Astrocyte (in vitro differentiated cells and primary cell): ENCODE measurements at places on chromosomes 12 and 14. TPM values are rescaled to one million over a fixed set of nuclear protein-coding genes. Genes with fewer than 3 reads are reported as not detected.
A peak's percentile ranks its signal among the peaks of the same experiment; 100 is the strongest.

- peak; percentile 31 for DNase-seq
Observed at GRCh38 chr12:90622431-90622830, 332.5 kb downstream of the CCER1 start.

DNA sequence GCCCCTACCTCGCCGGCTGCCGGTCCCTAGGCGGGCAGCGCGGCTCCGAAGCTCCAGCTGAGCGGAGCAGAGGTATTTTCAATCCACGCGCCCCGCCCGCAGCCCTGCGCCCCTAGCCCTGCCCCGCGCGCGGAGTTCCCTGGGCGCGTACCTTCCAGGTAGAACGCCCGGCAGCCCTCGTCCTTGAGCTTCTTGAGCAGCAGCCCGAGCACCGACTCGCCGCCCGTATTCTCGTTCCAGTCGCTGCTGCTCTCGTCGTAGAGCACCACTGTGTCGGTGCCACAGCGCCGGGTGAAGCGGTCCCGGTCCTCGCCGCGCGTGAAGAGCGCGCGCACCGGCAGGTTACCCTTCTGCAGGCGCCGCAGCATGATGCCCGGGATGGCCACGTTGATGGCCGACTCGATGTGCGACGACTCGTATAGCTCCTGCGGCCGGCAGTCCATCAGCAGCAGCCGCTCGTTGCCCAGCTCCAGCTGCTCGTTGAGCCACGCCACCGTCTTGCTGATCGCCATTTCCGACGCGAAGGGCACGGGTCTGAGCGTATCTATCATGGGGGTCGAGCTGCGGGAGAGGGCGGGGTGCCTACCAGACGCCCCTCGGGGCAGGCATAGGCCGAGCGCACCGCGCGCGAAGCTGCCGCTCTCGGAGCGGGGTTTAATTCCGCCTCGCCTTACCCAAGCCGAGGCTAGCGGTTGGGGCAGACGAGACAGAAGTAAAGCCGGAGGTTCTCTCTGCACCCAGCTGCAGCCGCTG is 636 bp downstream of the DUSP6 start:
- peak; percentile 39 for DNase-seq

GRCh38 chr14:72801381-72801812 is 92.5 kb downstream of the DPF3 start:
- DNase-seq = peak; percentile 99

DNA sequence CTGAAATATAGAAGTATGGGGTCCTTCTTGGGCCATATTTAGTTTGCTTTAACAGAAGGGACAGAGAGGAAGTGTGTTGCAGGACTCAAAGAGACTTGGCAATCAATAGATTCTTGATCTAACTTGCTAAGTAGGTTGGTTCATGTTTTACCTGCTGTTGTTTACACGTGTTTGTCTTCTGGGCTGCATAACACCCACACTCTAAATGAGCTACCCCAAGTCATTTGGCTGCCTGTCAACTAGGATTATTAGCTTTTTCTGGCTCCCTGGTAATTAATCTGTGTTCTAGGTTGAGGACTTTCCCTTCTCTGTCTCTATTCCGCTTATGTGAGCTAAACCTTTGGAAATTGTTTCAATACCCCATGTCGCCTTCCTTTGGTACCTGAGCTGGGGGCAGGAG is 10.1 kb upstream of the TBPL2 start:
- DNase-seq = no peak

GRCh38 chr12:110039085-110039807 is 9.1 kb downstream of the C12orf76 start:
- DNase-seq = peak; percentile 94

DNA sequence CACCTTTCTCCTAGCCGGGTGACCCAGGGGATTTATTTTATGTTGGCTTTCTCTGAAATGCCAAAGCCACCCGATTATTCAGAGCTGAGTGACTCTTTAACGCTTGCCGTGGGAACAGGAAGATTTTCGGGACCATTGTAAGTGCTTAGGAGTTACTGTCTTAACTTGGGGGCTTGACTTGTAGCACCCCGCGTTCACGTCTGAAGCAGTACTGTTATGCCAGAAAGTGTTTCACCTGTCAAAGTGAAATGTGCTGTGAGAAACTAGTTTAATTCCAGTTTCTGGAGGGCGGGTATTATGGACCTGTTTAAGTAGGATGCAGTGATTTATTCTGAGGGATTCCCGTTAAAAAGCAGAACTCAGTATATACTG is 218 bp downstream of the LYSET start:
- no peak for DNase-seq

GRCh38 chr14:53470351-53471043 is 317.4 kb upstream of the DDHD1 start:
- DNase-seq = peak; percentile 49

- DNase-seq = no peak
Observed at GRCh38 chr14:73695997-73696396, 18.2 kb downstream of the PNMA1 start.

DNA sequence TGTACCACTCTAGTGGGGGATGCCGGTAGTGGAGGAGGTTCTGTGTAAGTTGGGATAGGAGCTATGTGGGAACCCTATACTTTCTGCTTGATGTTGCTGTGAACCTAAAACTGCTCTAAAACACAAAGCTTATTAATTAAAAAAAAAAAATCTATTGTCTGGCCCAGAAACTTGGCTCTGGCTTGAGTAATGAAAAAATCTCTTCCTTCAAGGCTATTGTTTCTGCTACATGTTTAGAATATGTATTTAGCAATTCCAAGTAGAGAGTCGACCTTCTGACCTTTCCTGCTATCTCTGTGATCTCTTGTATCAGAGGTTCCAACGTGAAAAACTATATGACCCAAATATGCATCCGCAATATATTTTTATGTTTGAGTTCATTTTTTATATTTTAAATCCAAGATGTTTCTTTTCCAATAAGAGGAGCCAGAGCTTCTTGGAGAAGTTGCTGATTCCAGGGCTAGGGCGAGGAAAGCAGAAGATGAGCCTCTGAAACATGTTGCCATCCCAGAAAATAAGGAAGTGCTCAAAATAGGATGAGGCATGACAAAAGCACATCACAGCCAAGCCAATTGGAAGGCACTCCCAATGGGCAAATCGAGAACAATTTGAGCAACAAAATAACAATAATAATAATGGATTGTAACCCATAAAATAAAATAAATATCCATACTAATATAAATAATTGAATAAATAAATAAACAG is 184.6 kb upstream of the TMEM260 start:
- DNase-seq = no peak

DNA sequence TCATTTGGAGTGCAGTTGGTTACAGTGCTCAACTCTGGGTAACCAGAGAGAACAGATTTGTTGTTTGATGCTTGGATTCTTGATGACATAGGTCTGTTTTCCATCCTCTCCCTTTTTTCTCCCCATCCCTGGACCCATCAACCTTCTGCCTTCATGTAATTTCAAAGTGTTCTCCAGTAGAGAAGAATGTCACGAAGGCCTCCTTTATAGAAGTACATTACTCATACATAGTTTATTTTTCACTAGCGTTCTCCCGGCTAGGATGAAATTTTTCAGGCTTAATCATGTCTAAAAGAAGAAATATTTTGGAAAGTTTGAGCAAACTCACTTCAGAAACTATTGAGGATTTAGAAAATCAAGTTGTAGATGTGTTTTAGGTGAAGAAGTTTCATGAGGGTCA is 20.9 kb upstream of the APPL2 start:
- peak; percentile 88 for DNase-seq

GRCh38 chr14:44081146-44081545 is 425.9 kb downstream of the FSCB start:
- DNase-seq = no peak

DNA sequence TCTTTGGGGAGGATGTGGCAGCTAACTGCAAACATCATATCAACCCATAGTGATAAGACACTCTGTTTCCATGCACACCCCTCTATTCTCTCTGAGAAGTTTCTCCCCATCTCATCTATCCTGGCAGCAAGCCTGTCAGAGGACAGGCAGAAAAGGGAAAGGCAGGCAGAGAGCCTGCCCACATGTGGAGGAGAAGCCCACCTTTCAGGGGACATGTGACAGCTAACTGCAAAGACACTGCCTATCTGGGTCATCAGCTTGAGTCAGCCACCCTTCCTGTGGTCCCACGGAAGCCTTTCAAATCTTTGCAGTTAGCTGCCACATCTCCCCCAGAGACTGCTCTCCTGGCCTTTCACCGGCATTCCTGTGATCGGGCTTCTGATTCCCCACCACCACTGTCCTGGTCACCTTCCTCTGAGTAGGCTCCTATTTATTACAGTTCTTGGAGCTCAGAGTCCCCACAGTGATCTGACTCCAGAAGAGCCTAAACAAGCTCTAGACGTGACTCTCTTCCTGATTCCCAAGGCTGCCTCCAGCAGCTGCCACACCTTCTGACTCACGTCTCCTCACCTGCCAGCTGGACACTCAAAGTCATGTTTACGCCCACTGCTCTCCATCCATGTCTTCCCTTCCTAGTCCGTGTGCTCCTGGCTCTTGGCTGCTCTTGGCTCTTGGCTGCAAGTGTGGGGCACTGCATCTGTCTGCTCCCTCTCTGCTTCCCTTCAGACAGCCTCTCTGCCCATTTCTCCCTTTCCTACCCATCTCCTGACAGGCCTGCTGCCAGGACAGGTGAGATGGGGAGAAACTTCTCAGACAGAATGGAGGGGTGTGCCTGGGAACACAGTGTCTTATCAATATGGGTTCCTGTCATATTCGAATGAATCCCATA is 7.5 kb upstream of the KRT1 start:
- no peak for DNase-seq

GRCh38 chr12:13069380-13069779 is 25.2 kb downstream of the FAM234B start:
- no peak for DNase-seq

DNA sequence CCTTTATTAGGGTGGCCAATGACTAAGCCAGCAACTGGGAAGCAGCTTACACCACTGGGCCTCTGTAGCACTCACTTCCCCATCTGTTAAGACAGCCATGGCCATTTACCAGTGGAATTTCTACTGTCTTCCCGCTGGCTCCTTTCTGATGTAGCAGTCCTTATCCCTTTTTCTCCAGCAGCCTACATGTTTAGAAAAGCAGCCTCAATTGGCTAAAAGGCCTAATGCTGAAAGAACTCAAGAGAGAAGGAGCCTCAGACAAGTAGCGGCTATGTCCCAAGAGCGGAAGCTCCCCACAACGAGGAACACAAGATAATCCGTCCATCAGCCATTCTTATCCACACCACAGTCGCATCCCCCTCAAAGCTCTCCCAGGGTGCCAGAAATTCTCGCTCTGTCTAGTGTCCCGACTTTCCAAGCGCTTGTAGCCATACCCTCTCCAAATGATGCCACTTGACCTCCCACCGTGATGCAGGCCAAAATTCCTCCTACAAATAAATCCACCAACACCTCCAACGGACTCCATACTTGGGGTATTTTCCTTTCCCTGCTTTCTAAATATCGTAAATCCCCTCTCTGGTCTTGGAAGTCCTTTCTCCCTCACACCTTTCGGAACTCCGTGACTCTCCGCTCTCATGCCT is 624 bp downstream of the M6PR start:
- peak; percentile 6 for DNase-seq

DNA sequence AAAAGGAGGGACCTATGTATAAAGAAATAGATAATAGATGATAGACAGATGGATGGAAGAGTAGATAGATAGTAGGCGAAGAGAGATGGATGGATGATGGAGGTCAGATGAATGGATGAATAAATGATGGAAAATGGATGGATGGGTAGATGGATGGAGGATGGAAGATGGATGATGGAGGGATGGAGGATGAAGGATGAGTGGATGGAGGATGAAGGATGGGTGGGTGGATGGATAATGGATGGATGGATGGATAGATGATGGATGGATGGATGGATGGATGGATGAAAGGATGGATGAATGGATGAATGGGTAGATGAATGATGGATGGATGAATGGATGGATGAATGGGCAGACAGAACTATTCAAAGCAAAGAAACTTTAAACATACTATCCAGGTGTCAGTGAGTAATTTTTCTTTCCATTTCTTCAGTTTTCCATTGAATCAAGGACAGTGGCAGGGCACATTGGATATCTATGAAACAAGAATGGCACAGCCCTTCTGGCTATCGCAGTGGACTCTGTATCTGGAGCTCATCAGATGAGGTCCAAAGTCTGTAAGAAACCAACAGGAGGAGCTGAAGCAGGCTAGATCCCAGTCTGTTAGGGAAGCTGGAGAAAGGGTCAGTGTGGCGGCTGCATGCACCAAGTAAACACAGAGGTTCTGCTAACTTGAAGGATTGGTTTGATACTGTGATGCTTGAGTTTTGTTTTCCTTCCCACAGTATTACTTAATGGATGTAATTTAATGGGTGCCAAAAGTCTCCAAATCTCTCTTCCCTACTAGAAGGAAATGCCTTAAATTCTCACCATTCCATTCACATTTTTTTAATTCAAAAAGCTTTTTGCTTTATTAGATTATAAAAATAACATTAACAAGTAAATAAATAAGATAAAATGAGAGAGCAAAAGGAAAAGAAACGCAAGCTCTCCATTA is 18.1 kb upstream of the MED13L start:
- DNase-seq = no peak

- DNase-seq = no peak
Observed at GRCh38 chr14:60989599-60989998, 8.6 kb downstream of the SLC38A6 start.

DNA sequence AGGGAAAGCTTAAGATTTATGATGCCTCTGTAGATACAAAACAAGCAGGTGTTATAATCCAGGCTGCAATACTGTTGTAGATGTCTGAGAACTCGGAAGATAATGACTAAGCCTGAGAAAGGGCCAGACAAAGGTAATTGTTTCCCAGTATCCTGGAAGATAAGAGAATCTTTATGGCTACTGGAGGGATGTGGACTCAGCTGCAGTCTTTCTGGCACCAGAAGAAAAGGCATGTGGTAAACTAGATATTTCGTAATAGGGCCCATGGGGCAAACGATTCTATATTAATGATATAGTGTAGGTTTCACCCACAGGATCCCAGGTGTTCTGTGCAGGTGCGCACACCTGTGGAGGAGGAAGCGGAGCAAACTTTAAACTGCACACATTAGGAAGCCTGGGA is 9.2 kb upstream of the APOLD1 start:
- peak; percentile 49 for DNase-seq

The RFLNA gene
- total RNA-seq = 1.8 and 2.8 TPM in 2 replicates

The EIF2S3B gene
- total RNA-seq = 5.4 and 6.0 TPM in 2 replicates

The ADAMTS20 gene
- 0.48 and 0.66 TPM in 2 replicates for total RNA-seq

The RNF212B gene
- total RNA-seq = not detected in 2 replicates

The TNFAIP2 gene
- total RNA-seq = 24.9 and 29.5 TPM in 2 replicates

The MORN3 gene
- 0.36 and 0.70 TPM in 2 replicates for total RNA-seq

The PLCZ1 gene
- not detected in 2 replicates for total RNA-seq

The HOXC9 gene
- total RNA-seq = not detected in 2 replicates

The MLH3 gene
- 12.7 and 12.9 TPM in 2 replicates for total RNA-seq
